Right ventricle myocardium inferior (tissue), 1 donor: ENCODE measurements at places on chromosomes 5 and 9. TPM values are rescaled to one million over a fixed set of nuclear protein-coding genes. Genes with fewer than 3 reads are reported as not detected.

Gene FOXD4L4
- not detected for total RNA-seq

GRCh38 chr5:124906339-124907097 is 160.1 kb upstream of the ZNF608 start:
- peak; percentile 77 for DNase-seq

DNA sequence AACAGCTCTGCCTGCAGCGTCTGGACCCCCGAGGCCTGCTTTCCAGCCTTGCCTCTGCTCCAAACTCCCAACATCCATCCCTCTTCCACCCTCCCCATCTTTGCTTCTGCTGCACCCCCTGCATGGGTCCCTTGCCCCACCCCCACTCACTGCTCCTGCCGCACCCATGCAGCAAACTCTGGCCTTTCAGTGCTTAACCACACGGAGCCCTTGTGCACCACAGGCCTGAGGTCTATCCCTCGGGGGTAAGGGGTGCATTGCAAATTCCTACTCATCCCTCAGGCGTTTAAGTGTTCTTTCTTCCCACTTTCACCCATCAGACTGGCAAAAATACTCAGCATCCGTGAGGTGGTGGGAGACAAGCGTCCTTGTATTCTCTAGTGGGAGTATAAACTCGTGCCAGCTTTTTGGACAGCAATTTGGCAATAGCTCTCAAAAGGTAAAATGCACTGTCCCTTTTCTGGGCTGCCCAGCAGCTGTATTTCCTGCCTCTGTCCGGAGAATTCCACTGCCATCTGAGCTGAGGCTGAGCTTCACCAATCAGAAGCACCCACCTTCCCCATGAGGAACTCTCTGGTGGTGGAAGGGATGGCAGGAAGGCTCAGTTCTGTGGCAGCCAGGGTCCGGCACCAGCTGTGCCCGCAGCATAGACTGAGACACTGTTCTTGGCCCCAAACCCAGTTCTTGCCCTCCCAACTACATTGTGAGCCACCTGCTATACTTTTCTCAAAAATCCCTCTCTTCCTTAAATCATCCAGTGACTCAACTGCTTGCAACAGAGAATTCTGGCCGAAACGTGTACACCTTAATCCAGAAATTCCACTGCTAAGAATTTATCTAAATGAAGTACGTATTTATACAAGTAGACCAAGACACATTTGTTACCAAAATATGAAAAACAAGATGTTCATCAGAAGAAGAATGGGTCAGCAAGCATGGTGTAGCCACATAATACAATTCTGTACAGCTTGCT is 15.0 kb downstream of the PSMB7 start:
- no peak for DNase-seq

DNA sequence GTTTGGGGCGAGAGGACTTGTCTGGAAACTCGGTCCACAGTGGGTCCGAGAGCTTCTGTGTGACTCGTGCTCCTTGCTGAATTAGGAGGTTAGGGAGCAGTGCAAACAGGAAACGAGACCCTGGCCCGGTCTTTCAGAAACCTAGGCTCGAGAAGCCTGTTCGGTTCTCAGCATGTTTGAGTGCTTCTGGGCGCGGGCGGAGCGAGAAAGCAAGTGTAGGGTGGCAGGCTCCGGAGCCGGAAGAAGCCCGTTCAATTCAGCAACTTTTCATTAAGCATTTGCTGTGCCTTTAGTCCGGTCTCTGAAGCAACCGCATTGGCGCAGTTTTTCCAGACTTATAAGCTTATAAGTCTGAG is 547 bp downstream of the CLTA start:
- peak; percentile 78 for DNase-seq

- no peak for DNase-seq
These were observed 318.4 kb upstream of the ZNF608 start for GRCh38 chr5:125064621-125065438.

Gene STK32A
- 1.1 TPM for total RNA-seq

Gene ENC1
- total RNA-seq, result 3.7 TPM

DNA sequence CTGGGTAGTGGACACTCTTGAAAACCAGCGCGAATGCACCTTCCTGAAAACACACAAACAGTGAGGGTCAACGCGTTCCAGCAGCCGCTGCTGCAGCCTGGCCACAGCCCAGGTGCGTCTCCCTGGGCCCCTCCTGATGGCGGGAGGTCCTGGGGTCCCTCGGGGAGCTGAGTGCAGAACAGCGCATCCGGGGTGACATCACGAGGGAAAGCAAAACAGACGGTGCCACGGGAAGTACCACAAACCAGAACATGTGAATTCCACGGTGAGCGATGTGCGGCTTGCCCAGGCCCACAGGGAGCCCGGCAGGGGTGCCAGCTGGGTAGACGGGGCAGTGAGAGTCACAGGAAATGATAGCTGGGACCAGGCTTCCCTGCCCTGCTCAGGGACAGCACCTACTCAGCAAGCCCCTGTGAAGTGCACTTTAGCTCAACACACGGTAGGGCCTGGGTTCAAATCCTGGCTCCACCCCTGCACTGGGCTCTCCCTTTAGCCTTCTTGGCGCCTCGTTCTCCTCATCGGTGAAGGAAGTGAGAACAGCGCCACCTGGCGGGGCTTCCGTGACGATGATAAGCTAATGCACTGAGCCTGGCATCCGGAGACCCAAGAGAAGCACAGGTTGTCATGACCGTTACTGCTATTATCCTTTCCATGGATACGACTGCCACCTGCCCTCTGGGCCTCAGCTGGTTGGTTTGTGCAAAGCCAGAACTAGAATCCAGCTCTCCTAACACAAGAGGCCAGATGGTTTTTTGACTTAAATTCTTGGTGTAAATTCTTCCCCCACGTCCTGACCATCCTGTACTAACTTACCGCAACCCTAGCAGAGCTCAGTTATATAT is 24.6 kb downstream of the GFPT2 start:
- peak; percentile 94 for DNase-seq

DNA sequence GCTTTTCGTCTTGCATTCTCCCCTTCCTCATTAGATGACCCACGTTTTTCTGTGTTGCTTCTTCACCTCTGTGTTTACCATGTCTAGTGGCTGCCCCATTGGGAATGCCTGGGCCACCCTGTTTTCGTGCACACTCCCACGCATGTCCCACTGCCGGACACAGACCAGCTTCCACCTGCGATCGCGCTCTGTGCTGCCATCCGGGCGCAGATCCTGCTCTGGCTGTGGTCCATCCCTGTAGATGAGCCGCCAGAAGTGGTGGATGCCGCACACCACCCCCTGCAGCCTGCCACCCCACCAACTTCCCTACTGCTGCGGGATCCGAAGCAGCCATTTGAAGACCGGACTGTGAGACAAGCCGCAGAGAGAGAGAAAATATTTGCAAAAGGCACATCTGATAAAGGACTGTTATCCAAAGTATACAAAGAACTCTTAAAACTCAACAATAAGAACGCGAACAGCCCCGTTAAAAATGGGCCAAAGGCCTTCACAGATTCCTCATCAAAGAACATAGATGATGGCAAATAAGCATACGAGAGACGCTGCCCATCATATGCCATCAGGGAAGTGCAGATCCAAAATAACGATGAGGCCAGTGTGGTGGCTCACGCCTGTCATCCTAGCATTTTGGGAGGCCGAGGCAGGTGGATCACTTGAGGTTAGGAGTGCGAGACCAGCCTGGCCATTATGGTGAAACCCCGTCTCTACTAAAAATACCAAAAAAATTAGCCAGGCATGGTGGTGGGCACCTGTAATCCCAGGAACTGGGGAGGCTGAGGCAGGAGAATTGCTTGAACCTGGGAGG is 163.7 kb downstream of the COL23A1 start:
- no peak for DNase-seq

- DNase-seq, result no peak
These were observed 25.6 kb downstream of the CARNMT1 start for GRCh38 chr9:75002422-75003023.

Gene CFAP90
- total RNA-seq, result not detected

GRCh38 chr5:1593903-1594356 is 70.2 kb upstream of the LPCAT1 start:
- no peak for DNase-seq

DNA sequence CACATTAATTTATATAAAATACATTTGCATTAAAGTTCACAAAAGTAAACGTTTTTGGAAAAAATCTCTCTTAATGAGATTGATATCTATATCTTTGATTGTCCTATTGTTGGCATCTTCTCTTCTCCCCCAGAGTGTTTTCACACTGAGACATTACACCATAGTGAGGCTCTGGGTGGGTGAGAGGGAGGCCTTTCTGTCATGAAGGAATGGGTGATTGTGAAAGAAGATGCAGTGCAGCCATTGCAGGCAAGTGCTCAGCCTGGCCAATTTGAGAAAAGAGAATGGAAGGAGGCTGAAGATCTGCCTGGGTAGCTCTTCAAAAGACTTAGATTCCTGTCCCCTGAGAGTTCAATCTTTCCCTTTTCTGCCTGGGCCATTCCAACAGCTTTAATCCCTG is 140.8 kb downstream of the SLC12A2 start:
- no peak for DNase-seq

GRCh38 chr5:93421468-93421867 is 159.6 kb downstream of the NR2F1-AS1 start:
- DNase-seq, result no peak

- no peak for DNase-seq
These were observed 46.7 kb upstream of the TMC1 start for GRCh38 chr9:72474676-72475075.

Gene COL5A1
- total RNA-seq, result 18.7 TPM

- no peak for DNase-seq
These were observed 170.0 kb upstream of the IRX4 start for GRCh38 chr5:2052687-2053086.

DNA sequence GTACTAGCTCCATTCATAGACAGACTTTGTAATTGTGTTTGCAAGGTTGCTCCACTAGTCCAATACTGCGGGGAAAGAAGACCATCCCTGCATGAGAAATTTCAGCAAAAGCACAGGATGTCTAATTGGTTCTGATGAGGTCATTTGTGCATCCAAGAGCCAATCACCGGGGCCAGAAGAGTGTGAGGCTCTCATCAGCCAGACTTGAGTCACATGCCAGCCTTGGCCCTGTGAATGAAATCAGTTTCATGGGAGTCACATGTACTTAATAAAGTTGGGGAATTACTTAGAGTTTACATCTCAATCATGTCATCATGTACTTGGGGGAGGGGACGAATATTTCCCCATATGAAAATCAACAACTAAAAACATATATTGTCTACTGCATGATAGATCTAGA is 1236.0 kb downstream of the MAT2B start:
- no peak for DNase-seq
